Activated CD4-positive, alpha-beta T cell treated with anti-CD3 and anti-CD28 coated beads for 48 hours (primary cell): ENCODE measurements at places on chromosomes 7 and 10.

GRCh38 chr10:47287365-47287802, 12.6 kb upstream of the GDF10 start:
- no peak for DNase-seq

DNA sequence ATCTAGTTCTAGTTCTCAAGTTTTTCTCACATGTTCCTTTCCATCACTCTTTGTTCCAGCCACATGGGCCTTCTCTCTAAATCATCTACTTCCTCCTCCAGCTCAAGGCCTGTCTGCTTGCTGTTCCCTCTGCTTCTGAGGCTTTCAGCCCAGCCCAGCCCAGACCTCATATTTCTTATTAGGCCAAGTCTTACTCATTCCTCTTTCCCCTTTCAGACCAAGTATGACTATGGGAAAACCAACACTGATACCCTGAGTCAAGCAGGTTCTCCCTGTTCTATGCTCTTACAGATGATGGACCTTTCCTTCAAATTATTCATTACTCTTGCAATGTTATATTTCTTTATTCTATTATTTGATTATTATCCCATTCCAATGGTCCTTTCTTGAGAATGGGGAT, 80.3 kb upstream of the SEM1 start:
- no peak for DNase-seq

DNA sequence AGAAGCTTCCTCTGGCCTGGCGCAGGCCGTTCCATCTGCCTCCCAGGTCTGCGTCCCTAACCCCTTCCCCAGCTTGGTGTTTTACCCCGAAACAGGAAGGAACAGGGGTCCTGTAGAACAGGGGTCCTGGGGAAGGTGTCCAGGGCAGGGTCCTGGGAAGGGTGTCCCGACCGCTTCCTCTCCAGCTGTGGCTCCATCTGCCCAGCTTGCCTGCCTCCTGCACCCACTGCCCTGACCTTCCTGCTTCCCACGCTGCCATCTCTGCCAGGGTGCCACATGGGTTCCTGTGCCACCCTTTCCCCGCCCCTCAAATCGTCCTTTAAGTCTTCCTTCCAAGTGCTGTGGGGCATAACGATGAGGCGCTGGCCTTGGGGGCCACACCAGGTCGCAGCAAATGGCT, 32.4 kb downstream of the WDR86 start:
- DNase-seq: no peak

DNA sequence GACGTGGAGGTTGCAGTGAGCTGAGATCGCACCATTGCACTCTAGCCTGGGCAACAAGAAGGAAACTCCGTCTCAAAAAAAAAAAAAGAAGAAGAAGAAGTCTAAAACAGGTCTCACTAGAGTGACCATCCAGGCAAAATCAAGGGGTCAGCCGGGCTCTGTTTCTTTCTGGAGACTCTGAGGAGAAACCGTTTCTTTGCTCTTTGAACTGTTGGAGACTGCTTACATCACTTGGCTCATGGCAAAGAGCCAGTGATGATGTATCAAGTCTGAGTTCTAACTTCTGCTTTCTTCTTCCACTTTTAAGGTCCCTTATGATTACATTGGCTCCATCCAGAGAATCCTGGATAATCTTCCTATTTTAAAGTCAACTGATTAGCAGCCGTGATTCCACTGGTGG, 306.8 kb downstream of the WDR11 start:
- DNase-seq: no peak

GRCh38 chr7:25583621-25584020, 355.3 kb upstream of the NPVF start:
- no peak for DNase-seq
